ENCODE measurements at places on chromosomes 12 and 14. TPM values are rescaled to one million over a fixed set of nuclear protein-coding genes. Genes with fewer than 3 reads are reported as not detected.

Gene GPHB5
- total RNA-seq = not detected

Gene DAO
- total RNA-seq = not detected

Gene CBLN3
- 0.39 TPM for total RNA-seq

Gene CYP46A1
- 0.59 TPM for total RNA-seq

Gene BEST3
- total RNA-seq = 0.11 TPM

Gene SAMD4A
- 9.9 TPM for total RNA-seq

Gene GDF3
- total RNA-seq = 9.1 TPM

Gene TAS2R19
- 2.6 TPM for total RNA-seq

Gene LRRC43
- 0.53 TPM for total RNA-seq

Gene DACT1
- 4.6 TPM for total RNA-seq

Gene LRFN5
- 3.0 TPM for total RNA-seq

Gene TESPA1
- total RNA-seq = not detected

Gene MAP3K9
- total RNA-seq = 20.0 TPM

Gene FNTB
- 17.4 TPM for total RNA-seq

Gene PRKD1
- 2.7 TPM for total RNA-seq

Gene SLC17A8
- not detected for total RNA-seq

Gene OASL
- not detected for total RNA-seq

Gene RNU6-7
- total RNA-seq = not detected

Gene AJUBA
- 44.3 TPM for total RNA-seq

Gene TMEM121
- 1.0 TPM for total RNA-seq

Gene LRP1-AS
- total RNA-seq = not detected

Gene SLC39A2
- not detected for total RNA-seq

Gene CMKLR1
- total RNA-seq = 0.66 TPM

Gene MYF6
- not detected for total RNA-seq

Gene PRICKLE1
- 20.0 TPM for total RNA-seq

Gene VRTN
- 104 TPM for total RNA-seq

Gene RD3L
- total RNA-seq = not detected

Gene ASCL4
- total RNA-seq = not detected

Gene SYT10
- 0.70 TPM for total RNA-seq

Gene ATG2B
- 12.6 TPM for total RNA-seq

Gene CRIP1
- 8.8 TPM for total RNA-seq

Gene GSG1
- 0.33 TPM for total RNA-seq

Gene FAM186B
- total RNA-seq = 0.46 TPM

Gene INSM2
- total RNA-seq = not detected

Gene SAMD15
- 1.1 TPM for total RNA-seq

Gene OR6C2
- total RNA-seq = not detected

All from H9 (cell line).